ENCODE measurements at places on chromosomes 3 and 15.

GRCh38 chr15:27258287-27258686 is 287.3 kb downstream of the GABRG3 start:
- peak; percentile 59 for DNase-seq

DNA sequence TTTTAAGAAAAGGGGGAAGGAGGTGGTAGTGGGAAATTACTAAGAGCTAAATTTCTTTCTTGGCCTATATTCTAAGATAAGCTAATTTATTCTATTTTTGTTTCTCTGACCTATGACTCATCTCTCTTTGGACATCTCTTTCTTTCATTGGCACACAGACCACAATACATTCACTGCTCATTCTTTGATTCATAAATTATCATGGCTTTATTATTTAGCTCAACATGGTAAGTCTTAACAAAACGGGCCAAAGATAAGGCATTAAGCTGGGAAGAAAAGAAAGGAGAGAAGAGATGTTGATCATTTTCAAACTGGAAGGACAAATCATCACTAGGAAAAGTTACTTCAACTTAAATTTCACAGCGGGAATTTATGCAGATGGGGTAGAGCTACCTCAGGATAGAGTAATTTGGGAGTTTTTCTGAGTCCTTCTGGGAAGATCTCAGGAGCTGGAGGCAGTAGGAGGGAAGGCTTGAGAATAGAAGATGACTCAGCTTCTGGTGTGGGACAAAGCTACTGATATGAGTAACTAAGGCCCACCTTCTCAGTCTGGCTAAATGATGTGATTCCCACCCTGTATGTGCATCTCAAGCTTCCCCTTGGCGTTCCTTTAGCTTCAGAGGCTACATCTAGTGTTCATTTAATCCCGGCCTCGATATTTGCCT is 7.5 kb upstream of the ALCAM start:
- no peak for DNase-seq

- DNase-seq, result no peak
Observed at GRCh38 chr3:62774221-62774620, 101.0 kb downstream of the CADPS start.

DNA sequence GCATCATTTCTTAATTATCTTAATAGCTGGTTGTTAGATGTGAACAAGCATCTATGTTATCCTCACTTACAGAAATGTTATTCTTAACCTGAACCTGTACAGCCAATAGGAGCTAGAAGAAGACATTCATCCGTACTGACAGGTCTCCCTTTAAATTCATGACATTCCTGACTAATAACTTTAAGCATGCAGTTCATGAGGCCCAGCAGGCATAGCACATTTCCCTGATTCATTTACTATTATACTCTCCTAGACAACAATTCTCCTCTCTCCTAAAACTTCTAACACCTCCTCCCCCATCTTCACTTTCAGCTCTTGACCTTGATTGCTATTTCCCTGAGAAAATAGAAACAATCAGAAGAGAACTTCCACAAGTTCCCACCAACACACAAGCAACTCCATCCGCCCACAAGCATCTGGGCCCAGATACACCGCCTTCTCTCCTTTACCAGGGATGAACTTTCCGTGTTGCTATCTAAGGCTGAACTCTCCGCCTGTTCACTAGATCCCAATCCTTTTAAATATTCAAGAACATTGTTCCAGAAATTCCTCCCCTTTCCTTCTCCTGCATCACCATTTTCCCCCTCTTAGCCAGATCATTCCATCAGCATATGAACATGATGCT is 62.9 kb upstream of the SPRED1 start:
- no peak for DNase-seq

- DNase-seq, result peak; percentile 88
Observed at GRCh38 chr3:196837819-196838420, 29.8 kb upstream of the SENP5 start.

DNA sequence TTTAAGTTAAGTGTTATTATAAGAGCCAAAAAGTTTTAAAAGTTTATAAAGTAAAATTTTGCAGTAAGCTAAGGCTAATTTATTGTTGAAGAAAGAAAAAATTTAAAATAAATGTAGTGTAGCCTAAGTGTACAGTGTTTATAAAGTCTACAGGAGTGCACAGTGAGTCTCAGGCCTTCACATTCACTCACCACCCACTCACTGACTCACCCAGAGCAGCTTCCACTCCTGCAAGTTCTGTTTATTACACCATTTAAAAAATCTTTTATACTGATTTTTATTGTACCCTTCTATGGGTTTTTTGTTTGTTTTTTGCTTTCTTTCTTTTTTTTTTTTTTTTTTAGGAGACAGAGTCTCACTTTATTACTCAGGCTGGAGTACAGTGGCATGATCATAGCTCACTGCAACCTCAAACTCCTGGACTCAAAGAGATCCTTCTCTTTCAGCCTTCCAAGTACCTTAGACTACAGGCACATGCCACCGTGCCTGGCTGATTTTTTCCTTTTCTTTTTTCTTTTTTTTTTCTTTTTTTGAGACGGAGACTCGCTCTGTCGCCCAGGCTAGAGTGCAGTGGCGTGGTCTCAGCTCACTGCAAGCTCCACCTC is 25.9 kb downstream of the CSTA start:
- DNase-seq, result no peak

DNA sequence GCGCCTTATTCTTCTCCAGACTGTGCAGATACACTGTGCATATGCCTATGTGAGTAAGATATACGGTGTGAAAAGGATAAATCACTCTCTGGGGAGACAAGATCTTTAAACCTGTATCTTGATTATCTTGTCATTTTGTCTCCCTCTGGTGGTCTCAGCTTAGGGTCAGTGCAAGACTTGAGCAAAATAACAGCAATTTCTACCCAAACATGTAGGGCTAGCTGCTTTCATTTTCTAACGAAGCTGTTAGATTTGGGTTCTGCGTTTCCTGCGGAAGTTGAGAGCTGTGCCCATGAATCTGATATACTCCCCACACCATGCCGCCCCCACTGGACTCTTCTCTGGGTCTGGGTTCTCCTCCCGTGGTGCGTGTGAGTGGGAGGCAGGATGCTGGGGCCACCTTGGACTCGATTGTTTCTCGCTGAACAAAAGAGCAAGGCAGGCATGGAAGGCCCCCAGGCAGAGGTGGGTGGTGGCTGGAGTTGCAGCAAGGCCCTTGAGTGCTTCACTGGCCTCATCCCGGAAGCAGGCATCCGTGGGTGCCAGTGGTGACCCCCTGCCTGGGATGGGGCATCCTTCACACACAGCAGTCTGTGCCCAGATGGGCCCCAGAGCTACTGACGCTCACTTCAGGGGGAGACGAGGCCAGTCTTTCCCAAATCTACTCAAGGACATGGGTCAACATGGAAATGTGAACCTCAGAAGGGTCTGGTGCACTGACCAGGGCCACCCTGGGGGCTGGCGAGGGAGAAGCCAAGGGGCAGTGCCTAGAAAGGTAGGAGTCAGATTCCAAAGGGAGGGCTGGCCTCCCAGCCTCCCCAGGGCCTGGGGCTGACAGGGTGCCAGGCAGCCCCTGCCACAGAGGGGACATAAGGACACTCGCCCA is 179.6 kb downstream of the NSMCE3 start:
- DNase-seq, result peak; percentile 69

- no peak for DNase-seq
Observed at GRCh38 chr3:5227812-5228211, 40.3 kb downstream of the EDEM1 start.

GRCh38 chr3:73448761-73449301 is 175.9 kb downstream of the PDZRN3 start:
- DNase-seq, result no peak

Data from GM23338 (cell line).